ENCODE measurements at places on chromosomes 1 and 21. TPM values are rescaled to one million over a fixed set of nuclear protein-coding genes. Genes with fewer than 3 reads are reported as not detected.

C1orf210 gene
- not detected for total RNA-seq

CYP4Z1 gene
- not detected for total RNA-seq

KCNA3 gene
- total RNA-seq: not detected

PLA2G2D gene
- total RNA-seq: not detected

AZIN2 gene
- 0.67 TPM for total RNA-seq

LCE1A gene
- total RNA-seq: not detected

BLACAT1 gene
- total RNA-seq: not detected

ZBTB8OS gene
- 39.9 TPM for total RNA-seq

CD1D gene
- total RNA-seq: 0.04 TPM

INKA2 gene
- 2.3 TPM for total RNA-seq

EDARADD gene
- total RNA-seq: 3.1 TPM

Data from A549 treated with dexamethasone at 1 μM for 4 hours (cell line).